Activated CD8-positive, alpha-beta T cell treated with anti-CD3 and anti-CD28 coated beads, Interleukin-2, amount 10 ng/mL, durations not matched to agents 7 days and 5 days (primary cell): ENCODE measurements at places on chromosomes 13 and 19.

- H3K27ac ChIP-seq, result no peak overlapping the region
- no peak overlapping the region for H3K4me3 ChIP-seq
- no peaks in the 10 kb centered on the region for H3K27me3 ChIP-seq
- no peak for DNase-seq
These were observed 240.9 kb downstream of the FGF9 start for GRCh38 chr13:21911646-21912298.

DNA sequence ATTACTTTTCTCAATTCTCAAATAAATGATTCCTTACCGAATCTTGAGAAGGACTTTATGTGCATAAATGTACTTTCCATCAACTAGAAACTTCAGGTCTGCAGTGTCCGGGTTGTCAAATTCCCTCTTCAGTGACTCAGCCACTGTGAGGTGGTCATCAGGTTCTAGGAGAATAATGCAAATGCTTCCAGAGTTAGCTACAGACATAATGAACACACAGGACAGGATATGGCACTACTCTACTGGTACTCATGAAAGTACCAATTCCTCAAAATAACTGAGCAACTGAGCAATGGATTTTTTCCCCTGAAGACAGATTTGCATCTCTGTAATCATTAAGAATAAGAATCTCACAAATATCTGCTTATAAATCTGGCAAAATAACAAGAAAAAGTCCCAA, 31.2 kb downstream of the RCBTB2 start:
- peaks cover 95% of the 10 kb centered on the region for H3K4me1 ChIP-seq
- no peak for DNase-seq
- H3K4me3 ChIP-seq, result no peak overlapping the region
- peaks cover 86% of the 10 kb centered on the region for H3K36me3 ChIP-seq
- H3K27me3 ChIP-seq, result no peaks in the 10 kb centered on the region

- H3K36me3 ChIP-seq, result peaks cover 32% of the 10 kb centered on the region
- no peaks in the 10 kb centered on the region for H3K27me3 ChIP-seq
- peaks cover 2% of the 10 kb centered on the region for H3K4me1 ChIP-seq
- no peak overlapping the region for H3K4me3 ChIP-seq
These were observed 58.2 kb upstream of the TEX29 start for GRCh38 chr13:111262281-111262680.

DNA sequence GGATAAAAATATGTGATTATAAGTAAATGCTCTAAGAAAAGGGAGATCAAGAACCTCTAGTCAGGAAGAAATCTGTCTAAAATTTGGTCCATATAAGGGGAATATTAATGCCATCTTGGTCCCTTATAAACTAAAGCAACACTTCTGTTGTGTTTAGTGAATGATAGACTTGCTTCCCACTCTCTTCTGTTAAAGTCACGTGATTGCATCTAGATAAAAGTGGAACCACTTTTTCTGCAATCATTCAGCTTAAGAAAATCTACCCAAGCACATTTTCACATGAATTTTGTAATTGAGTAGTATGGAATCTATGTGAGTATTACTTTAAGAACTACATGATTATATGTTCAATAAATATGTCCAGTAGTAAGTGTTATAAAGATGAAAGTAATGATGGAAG, 782.9 kb upstream of the MIR17HG start:
- DNase-seq, result no peak
- H3K4me1 ChIP-seq, result no peaks in the 10 kb centered on the region
- H3K27me3 ChIP-seq, result no peaks in the 10 kb centered on the region
- H3K4me3 ChIP-seq, result no peak overlapping the region

DNA sequence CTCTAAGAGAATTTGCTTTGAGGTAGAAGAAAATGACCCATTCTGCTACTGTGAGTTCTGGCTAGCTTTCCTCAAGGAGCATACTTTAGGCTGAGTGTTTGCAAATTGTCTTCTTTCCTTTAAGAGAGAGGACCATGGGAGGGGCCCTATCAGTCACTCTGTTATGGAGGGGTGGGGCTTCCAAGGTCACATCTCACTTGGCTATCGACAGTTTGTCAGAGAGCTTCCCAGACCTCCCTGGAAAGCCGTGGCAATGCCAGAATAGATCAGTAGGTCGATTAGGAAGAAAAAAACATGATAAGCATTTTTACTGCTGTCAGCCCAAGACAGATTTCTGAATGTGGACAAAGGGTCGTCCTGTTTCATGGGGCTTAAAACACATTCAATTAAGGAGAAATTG, 93.3 kb downstream of the OXGR1 start:
- H3K4me1 ChIP-seq, result no peaks in the 10 kb centered on the region
- no peaks in the 10 kb centered on the region for H3K36me3 ChIP-seq
- no peak for DNase-seq
- H3K27ac ChIP-seq, result no peak overlapping the region
- H3K4me3 ChIP-seq, result no peak overlapping the region
